ENCODE measurements at places on chromosomes 7 and 10. TPM values are rescaled to one million over a fixed set of nuclear protein-coding genes. Genes with fewer than 3 reads are reported as not detected.

GNAT3 gene
- total RNA-seq: not detected

CCDC172 gene
- not detected for total RNA-seq

ALOX5 gene
- total RNA-seq: not detected

PSAP gene
- total RNA-seq: 1,088 TPM

ZFYVE27 gene
- total RNA-seq: 15.2 TPM

NXPH1 gene
- not detected for total RNA-seq

FAM237B gene
- not detected for total RNA-seq

C10orf67 gene
- total RNA-seq: not detected

AGBL3 gene
- 1.2 TPM for total RNA-seq

ARHGEF35 gene
- total RNA-seq: 2.0 TPM

SPDYE16 gene
- total RNA-seq: 0.12 TPM

ITPRIP gene
- 4.0 TPM for total RNA-seq

KLHL7 gene
- 35.7 TPM for total RNA-seq

Measured in smooth muscle cell of the coronary artery (primary cell).